ENCODE measurements at places on chromosomes 11 and 22.
A peak's percentile ranks its signal among the peaks of the same experiment; 100 is the strongest.

DNA sequence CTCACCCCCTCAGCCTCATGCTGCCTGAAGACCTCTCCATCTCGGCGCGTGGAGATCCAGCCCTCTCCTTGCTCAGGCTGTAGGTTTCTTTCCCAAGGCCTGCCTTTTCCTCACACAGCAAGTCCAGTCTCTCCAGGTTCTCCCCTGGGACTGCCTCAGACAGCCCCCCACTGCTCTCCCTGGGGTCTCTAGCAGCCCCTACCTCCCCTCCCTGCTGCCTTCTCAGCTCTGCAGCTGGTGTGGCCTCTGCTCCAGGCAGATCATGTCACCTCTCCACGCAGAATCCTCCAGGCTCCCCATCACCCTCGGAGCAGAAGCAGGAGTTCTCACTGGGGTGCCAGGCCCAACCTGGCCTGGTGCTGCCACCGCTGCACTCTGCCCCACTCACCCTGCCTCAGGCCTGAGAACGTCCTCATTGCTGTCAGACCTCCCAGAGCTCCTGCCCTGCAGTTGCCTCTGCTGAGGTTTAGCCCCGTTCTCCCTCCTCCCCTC, 15.2 kb downstream of the SMARCB1 start:
- peaks cover 51% of the 10 kb centered on the region for H3K36me3 ChIP-seq
- DNase-seq, result no peak
- no peaks in the 10 kb centered on the region for H3K27me3 ChIP-seq
- H3K27ac ChIP-seq, result no peak overlapping the region

DNA sequence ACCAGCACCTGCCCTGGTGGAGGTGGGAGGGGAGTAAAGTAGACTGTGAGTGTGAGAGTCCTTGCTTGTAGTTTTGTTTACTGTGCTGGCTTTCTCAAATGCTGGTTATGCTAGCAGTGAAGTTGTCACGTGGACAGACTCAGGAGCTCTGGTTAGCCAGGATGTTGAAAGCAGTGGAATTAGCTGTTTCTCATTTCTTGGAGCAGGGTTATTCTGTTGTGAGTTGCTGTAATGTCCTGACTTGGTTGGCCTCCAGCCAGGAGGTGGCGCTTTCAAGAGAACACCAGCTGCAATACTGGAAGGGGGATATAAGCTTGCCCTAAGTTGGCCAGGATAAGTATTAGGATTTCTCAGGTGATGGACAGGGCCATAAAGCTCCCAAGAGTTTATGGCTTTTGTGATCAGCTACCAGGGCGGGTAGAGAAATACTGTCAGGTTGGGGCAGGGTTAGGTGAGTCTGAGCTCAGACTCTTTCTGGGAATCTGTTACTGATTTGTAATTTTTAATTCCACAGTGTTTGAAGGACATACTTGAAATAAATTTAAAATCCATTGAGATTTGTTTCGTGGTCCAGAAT, 13.7 kb downstream of the CYP2D6 start:
- no peaks in the 10 kb centered on the region for H3K27me3 ChIP-seq
- no peak overlapping the region for H3K4me3 ChIP-seq
- H3K4me1 ChIP-seq, result peaks cover 9% of the 10 kb centered on the region
- H3K36me3 ChIP-seq, result no peaks in the 10 kb centered on the region

DNA sequence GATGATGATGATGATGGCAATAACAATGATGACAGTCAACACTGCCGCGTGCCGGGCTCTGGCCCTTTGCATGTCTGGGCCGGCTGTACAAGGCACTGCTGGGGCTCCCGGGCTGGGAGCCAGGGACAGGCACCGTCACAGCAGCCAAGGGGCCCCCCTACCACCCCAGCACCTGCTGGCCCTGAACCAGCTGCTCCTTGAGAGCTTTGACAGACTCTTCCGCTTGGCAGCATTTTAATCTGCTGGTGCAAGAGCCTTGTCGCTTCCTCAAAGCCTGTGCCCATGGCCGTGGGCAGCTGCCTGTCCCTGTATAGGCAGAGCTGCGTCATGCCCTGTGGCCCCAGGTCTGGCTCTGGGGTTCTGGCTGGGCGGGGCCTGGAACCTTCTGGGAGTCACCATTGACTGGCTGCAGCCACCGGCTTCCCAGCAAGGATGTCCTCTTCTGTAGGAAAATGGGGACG, 12.9 kb upstream of the MUC6 start:
- H3K27ac ChIP-seq, result no peak overlapping the region
- H3K4me3 ChIP-seq, result no peak overlapping the region

DNA sequence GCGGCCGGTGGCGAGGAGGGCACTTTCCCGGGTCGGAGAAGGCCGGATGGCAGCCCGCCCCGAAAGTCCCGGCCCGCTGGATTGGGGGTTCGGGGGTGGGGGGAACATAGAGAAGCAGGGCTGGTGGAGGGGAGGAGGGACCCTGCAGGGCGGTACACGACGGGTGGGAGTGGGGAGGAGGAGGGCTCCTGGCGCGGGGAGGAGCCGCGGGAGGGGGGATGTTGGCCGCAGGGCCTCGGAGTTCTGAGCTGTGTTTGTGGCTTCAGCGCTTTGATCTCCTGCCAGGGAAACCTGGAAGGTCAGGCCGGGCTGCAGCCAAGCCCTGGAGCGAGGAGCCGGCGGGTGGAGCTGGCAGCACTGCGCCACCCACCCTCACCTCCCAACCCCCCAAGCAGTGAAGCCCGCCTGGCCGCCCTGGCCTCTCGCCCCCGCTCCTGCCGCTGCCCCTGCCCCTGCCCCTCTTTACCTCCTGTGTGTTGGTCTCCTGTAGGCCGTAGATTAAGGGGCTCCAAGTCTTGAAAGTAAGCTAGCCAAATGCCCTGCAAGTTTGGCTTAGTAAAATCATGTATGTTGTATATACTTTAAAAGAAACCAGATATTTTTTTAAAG, 30.9 kb downstream of the C22orf31 start:
- peaks cover 51% of the 10 kb centered on the region for H3K4me1 ChIP-seq
- peak overlapping the region; percentile 28 for H3K4me3 ChIP-seq
- peak; percentile 93 for DNase-seq

All from cardiac muscle cell (in vitro differentiated cells and primary cell).